ENCODE measurements at places on chromosomes 11 and 22. TPM values are rescaled to one million over a fixed set of nuclear protein-coding genes. Genes with fewer than 3 reads are reported as not detected.

The CCDC73 gene
- polyA plus RNA-seq, result 0.57 TPM

- DNase-seq, result no peak
These were observed 47.1 kb downstream of the PISD start for GRCh38 chr22:31614781-31615490.

The RASL10A gene
- 0.21 TPM for polyA plus RNA-seq

DNA sequence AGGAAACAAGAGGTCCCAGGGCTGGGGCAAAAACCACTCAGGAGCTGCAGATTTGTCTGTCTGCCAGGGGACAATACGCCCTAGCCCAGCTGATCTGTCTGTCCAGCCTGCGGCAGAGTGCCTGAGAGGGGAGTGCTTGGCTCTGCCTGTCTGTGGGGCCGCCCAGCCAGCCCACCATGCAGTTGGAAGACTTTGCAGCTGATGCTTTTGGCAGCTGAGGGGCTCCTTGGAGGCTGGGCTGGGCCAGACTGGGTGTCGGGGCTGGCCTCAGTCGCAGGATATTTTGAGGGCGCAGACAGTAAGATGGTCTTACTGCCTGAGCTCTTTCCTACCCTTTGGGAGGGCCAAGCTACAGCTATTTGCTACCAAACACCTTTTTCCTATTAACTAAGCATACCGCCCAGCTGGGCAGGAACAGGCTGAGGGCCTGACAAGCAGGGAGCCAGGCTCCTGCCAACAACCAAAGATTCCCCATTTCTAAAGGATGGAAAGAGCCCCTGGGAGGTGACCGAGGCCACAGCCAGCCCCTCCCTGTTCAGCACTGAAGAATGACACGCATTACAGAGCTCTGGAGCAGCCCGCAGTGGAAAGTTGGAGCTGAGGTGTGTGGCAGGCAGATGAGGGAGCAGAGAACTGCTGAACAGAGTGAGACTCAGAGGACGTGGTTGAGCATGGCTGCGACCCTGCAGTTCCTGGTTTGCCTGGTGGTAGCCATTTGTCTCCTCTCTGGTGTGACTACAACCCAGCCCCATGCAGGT lies at the start of gene FAM180B:
FAM180B (plus strand) TSS at position 581 of the 758 bp plus-strand sequence; CDS start at position 672, 91 bp downstream.
- no peak for DNase-seq

The MMP3 gene
- not detected for polyA plus RNA-seq

GRCh38 chr11:67261946-67262681 lies 4.2 kb upstream of the GRK2 start:
- DNase-seq, result no peak

- DNase-seq, result peak; percentile 94
These were observed at the start of gene MALAT1 for GRCh38 chr11:65498977-65499712. Gene MALAT1, plus strand, starts transcription at chr11:65499045.

DNA sequence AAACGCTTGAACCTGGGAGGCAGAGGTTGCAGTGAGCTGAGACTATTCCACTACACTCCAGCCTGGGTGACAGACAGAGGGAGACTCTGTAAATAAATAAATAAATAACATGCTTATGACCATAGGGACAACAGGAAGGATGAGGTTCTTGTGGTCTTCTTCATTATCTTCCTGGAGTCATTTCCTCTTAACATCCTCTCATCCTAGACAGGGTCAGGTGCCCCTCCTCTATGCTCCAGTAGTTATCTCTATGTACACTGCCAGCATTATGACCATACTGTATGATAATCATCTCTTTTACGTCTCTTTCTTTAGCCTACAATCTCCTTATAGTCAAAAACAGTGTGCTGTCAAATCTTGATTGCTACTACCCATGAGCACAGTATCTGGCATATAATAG lies 17.7 kb downstream of the RAB30 start:
- no peak for DNase-seq

The CTSC gene
- 162 TPM for polyA plus RNA-seq

DNA sequence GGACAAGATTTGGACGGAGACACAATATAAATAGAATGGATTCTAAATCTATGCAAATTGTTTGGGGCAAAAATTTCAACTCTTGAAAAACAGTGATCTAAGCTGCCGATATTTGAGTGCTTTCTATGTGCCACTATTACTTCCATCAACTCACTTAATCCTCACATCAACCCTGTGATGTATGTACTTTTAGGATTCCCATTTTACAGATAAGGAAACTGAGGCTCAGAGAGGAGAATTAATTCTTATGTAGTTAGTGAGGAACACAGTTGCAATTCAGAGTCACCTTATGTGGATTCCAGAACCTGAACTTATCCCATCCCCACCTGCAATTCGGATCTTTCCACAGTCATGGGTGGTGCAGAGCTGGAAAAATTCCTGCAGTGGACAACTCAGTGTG lies 60.3 kb downstream of the TSPAN18 start:
- DNase-seq, result no peak

Data from left lung (tissue), 14 donors.